Left forelimb (tissue), 1 donor: ENCODE measurements at places on chromosomes 7 and 10.
A peak's percentile ranks its signal among the peaks of the same experiment; 100 is the strongest.

DNA sequence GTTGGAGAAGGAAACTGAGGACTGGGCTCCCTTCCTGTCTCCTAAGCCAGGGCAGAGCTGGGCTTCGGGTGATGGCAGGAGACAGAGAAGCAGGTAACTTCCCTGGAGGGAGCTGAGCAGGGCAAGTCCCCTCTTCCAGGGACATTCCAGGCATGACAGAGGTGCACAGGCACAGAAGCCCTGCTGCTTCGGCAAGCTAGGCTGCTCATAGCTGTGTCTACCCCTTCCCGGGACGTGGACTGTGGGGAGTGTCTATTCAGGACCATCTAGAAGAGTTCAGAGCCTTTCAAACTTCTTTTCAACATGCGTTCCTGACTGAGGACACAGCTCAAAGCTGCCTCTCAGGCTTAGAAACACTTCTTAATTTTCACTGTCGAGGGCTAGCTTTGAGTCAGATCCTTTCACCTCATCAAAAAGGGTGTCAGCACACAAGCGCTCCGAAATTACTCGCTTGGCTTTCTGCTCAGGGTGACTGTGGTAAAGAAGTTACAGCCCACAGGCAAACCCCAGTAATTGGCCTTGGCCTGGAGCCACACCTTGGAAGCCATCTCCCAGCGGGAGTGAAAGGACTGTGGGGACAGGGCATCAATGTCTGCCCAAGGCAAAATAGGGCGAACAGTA lies 63.7 kb upstream of the STEAP1B start:
- DNase-seq, result no peak

DNA sequence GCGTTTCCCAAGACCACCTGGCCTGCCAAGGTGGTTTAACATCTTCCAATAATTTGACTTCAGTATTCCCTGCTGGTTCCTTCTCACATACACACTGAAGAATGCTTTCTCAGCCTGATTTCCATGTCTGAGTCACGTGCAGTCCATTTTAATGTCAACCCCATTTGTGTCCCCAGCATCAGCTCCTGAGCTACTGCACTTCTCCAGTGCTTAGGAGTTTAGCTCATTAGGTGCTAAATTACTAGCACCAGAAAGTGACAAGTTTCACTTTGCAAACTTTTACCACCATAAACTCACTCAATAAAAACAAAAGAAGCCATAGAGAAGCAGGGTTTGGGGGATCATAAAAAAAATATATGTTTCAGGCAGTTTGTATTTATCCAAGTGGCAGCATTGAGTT lies 279.3 kb upstream of the SORCS1 start:
- DNase-seq, result no peak

DNA sequence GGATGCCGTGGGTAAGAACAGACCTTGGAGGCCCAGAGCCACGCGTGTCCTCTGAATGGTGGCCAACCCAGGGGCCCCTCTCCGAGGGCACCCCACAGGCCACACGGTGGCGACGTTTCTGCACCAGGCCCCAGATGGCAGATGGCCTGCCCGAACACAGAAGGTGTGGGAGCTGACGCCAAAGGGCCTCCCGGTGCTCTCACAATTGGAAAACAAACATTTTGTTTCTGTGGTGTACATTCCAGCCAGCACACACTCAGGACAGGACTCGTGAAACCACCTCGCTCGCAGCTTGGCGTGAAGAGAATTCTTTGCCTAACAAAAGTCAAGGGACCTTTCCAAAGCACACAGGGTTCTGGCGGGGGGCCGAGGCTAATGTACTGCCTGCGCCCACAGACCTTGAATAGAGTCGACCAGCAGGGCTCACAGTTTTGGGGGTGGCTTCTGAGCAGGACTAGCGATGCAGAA lies 112.1 kb downstream of the FAM53B start:
- no peak for DNase-seq

GRCh38 chr10:57472823-57473619 lies 794.7 kb downstream of the IPMK start:
- DNase-seq, result no peak

DNA sequence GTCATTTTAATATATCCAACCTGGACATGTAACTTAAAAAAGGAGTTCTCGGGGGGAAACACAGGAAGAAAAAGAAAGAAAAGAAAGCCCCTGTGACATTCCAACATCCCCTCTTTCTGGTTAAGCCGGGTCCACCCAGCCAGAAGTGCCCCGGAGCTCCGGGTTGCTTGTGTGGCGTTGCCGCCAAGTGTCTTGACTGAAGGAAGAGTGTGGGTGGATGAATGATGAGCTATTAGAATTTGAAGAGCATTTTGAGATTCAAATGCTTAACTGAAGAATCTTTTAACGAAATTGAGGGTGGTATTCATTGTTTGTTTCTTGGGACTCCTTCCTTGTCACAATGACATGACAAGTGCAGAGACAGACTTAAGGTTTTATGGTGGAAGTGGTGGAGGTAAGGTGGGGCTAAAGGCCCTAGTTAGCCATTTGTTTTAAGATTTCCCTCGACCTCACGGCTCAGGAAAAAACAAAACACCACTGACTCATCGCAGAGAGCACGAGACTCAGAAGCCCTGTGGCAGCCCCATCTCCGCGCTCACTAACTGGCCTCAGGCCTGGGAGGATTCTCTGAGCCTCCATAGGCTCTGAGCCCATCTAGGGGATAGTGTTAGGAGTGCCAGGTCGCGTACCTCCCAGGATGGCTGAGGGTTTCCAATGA lies 1.8 kb upstream of the GLI3 start:
- DNase-seq, result no peak

GRCh38 chr10:49373361-49373760 lies 22.5 kb downstream of the DRGX start:
- DNase-seq, result no peak

GRCh38 chr7:2008936-2009540 lies 223.7 kb downstream of the MAD1L1 start:
- no peak for DNase-seq

DNA sequence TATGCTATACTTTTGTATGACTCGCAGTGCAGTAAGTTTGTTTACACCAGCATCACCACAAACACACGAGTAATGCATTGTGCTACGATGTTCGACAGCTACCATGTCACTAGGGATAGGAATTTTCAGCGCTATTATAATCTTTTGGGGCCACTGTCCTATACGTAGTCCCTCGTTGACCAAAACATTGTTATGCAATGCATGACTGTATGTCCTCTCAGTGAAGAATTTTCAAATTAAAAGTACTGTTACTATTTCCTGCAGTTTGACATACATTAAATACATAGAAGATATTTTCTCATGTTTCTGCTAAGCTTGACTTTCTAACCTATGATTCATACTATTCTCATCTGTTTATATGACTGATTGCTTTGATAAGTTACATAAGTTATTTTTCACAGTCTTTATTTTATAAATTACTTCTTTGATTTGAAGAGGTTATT lies 203.6 kb downstream of the VTI1A start:
- DNase-seq, result no peak

- DNase-seq, result peak; percentile 80
Measured at GRCh38 chr7:149126662-149127266, 640 bp upstream of the ZNF425 start.

GRCh38 chr10:119525116-119525515 lies 17.4 kb downstream of the RGS10 start:
- no peak for DNase-seq

- no peak for DNase-seq
Measured at GRCh38 chr10:56991591-56992069, 630.6 kb upstream of the ZWINT start.
